ENCODE measurements at places on chromosomes 5 and 9.
A peak's percentile ranks its signal among the peaks of the same experiment; 100 is the strongest.

GRCh38 chr5:61277190-61277589 is 54.9 kb upstream of the ZSWIM6 start:
- H3K4me1 ChIP-seq = peaks cover 28% of the 10 kb centered on the region
- H3K36me3 ChIP-seq = no peaks in the 10 kb centered on the region
- H3K4me3 ChIP-seq = no peak overlapping the region
- H3K27ac ChIP-seq = no peak overlapping the region
- DNase-seq = no peak

DNA sequence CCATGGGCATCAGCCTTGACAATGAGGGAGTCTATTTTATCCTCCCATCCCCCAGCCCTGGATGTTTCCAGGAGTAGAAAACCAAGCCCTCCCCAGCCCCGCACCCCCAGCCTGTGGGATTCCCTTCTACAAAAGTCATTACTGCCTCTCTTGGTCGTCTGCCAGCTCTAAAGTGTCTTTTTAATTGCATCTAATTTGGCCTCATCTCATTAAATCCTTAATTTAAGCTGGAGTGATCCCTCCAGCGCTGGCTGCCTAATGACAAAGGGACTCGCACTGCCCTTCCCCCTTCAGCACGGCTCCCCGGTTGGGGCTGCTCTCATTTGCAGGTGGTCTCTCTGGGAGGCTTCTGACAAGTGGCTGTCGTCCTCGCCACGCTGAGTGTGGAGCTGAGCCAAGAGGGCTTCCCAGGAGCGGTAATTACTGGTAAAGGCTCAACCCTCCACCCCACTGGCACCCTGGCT is 107.9 kb upstream of the ALDH1B1 start:
- H3K27ac ChIP-seq = no peak overlapping the region
- H3K36me3 ChIP-seq = no peaks in the 10 kb centered on the region
- peaks cover 8% of the 10 kb centered on the region for H3K4me1 ChIP-seq
- no peak for DNase-seq

GRCh38 chr5:160930406-160930805 is 78.4 kb upstream of the ATP10B start:
- no peaks in the 10 kb centered on the region for H3K36me3 ChIP-seq
- no peak for DNase-seq
- no peaks in the 10 kb centered on the region for H3K27me3 ChIP-seq

GRCh38 chr5:13524936-13525335 is 419.6 kb downstream of the DNAH5 start:
- H3K36me3 ChIP-seq = no peaks in the 10 kb centered on the region
- no peaks in the 10 kb centered on the region for H3K27me3 ChIP-seq
- no peak overlapping the region for H3K4me3 ChIP-seq
- H3K4me1 ChIP-seq = no peaks in the 10 kb centered on the region
- H3K27ac ChIP-seq = no peak overlapping the region
- DNase-seq = no peak

DNA sequence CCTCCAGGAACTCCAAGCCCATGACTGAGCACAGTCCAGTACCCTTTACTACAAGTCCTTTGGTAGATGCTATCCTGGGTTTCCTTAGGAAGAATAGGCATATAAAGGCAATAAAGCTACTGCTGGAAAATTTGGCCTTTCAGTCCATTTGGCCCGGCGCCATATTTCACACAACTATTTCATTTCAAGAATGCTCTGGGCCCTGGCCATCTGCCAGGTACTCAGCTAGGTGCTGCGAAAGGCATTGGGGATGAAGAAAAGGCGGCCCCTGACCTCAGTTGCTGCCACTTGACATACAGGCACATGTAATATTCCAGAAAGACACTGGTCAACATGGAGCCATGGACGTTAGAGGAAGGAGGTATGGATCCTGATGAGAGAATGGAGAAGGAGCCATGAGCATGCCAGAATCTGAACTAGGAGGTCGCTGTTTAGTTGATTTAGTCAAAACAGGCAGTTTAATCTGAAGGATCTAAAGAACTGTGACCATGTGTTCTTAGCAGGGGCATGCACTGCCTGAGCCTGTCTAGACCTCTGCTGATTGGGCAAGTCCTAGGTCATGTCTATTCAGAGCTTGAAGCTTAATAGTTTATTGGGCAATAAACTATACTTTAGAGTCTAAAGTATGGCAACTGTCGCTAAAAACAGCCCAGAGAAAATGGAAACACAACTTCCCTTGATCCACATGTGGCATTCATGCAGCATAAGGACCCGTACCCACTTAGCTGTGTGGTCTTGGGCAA is 149.3 kb downstream of the MELK start:
- no peak overlapping the region for H3K4me3 ChIP-seq
- H3K27me3 ChIP-seq = peaks cover 8% of the 10 kb centered on the region
- no peaks in the 10 kb centered on the region for H3K36me3 ChIP-seq
- H3K4me1 ChIP-seq = no peaks in the 10 kb centered on the region

DNA sequence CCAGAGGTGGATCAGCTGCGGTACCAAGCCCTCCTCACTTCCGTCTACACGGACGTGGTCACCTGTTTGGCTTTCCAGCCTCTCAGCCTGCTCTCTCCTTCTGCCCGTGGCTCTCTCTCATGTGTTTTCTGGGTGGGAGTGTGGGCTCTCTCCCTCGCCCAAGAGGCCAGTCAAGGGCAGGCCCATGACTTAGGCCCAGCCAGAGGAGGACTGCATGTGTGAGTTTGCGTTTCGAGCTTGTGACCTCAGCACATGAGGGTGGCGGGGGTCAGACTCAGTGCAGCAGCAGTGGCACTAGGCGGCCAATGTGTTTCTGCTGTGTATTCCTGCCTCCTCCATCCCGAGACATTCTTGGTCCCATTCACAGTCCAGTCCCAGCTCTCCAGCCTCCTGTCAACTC is 82.5 kb upstream of the SMIM23 start:
- no peaks in the 10 kb centered on the region for H3K4me1 ChIP-seq
- no peak for DNase-seq
- no peak overlapping the region for H3K27ac ChIP-seq
- H3K4me3 ChIP-seq = no peak overlapping the region
- H3K27me3 ChIP-seq = peaks cover 68% of the 10 kb centered on the region

DNA sequence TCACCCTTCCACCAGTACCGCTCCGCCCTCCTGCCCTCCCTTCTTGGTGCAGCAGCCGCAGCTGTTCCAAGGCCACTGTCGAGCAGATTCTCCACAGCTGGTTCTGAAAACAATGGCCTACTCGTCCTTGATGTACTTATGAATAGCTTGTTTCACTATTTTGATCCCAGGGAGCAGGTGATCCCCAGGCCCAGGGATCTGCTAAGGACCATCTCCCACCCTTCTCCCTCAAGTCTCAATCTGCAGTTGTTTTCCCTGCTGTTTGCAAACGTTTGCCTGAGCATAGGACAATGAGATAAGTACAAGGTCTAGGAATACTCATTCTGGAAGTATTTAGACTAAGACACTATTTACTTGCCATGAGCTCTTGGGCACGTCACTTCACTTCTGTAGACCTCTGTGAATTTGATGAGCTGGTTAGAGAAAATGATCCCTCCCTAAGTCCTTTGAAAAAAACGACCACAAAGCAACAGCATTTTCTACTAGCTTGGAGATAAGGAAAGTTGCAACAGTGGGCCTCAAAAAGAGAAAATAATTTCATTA is 1.8 kb downstream of the LURAP1L start:
- H3K27me3 ChIP-seq = no peaks in the 10 kb centered on the region
- peak overlapping the region; percentile 92 for H3K27ac ChIP-seq
- H3K4me1 ChIP-seq = peaks cover 25% of the 10 kb centered on the region
- peak; percentile 37 for DNase-seq
- H3K36me3 ChIP-seq = no peaks in the 10 kb centered on the region

GRCh38 chr9:99660191-99660636 is 161.5 kb upstream of the NR4A3 start:
- DNase-seq = no peak
- peaks cover 14% of the 10 kb centered on the region for H3K27me3 ChIP-seq
- H3K4me1 ChIP-seq = no peaks in the 10 kb centered on the region

- H3K27ac ChIP-seq = peak overlapping the region; percentile 60
- peak; percentile 55 for DNase-seq
- H3K27me3 ChIP-seq = no peaks in the 10 kb centered on the region
- H3K4me1 ChIP-seq = peaks cover 19% of the 10 kb centered on the region
Measured at GRCh38 chr5:179731791-179732411, 721 bp upstream of the MAML1 start.

- H3K36me3 ChIP-seq = no peaks in the 10 kb centered on the region
- no peaks in the 10 kb centered on the region for H3K4me1 ChIP-seq
- H3K27ac ChIP-seq = no peak overlapping the region
- DNase-seq = no peak
Measured at GRCh38 chr9:20219437-20219836, 402.9 kb downstream of the MLLT3 start.

- no peak for DNase-seq
- H3K4me1 ChIP-seq = no peaks in the 10 kb centered on the region
- H3K36me3 ChIP-seq = no peaks in the 10 kb centered on the region
- H3K27me3 ChIP-seq = no peaks in the 10 kb centered on the region
Measured at GRCh38 chr5:94777056-94777880, 158.8 kb downstream of the SLF1 start.

GRCh38 chr5:116297296-116297814 is 212.5 kb downstream of the COMMD10 start:
- DNase-seq = no peak
- H3K27ac ChIP-seq = no peak overlapping the region
- peaks cover 13% of the 10 kb centered on the region for H3K4me1 ChIP-seq
- no peaks in the 10 kb centered on the region for H3K36me3 ChIP-seq

GRCh38 chr5:138884094-138884493 is 9.0 kb upstream of the LRRTM2 start:
- no peak for DNase-seq
- H3K27me3 ChIP-seq = no peaks in the 10 kb centered on the region
- H3K27ac ChIP-seq = no peak overlapping the region

DNA sequence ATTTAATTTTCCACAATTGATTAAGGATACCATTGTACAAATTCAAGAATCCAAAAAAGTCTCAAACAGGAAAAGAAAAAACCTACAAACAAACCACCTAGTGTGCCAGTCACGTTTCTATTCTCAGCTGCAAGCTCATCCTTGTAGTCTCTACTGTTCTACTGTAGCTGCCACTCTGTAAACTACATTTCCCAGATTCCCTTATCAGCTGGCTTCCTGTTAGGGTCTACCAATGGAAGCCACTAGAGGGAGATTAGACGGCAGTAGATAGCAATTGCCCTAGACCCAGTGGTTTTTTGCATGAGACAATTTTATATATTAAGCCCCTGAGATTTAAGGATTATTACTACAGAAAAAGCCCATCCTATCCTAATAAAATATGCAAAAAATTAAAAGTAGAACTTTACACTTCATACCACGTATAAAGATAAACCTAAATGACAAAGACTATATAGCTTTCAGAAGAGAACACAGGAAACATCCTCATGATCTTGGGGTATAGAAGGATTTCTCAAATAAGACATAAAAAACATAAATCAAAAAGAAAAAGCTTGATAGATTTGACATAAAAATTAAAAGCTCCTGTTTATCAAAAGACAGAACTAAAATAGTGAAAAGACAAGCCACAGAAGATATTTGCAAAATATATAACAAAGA is 37.4 kb downstream of the P4HA2 start:
- H3K36me3 ChIP-seq = 0 out of 2 replicates have a peak, but pooled peaks cover 4% of the 10 kb centered on the region
- no peaks in the 10 kb centered on the region for H3K27me3 ChIP-seq
- H3K4me1 ChIP-seq = no peaks in the 10 kb centered on the region
- H3K4me3 ChIP-seq = no peak overlapping the region
- no peak overlapping the region for H3K27ac ChIP-seq
- peak; percentile 74 for DNase-seq

GRCh38 chr9:122164286-122164685 is 4.6 kb downstream of the MORN5 start:
- DNase-seq = no peak
- no peaks in the 10 kb centered on the region for H3K36me3 ChIP-seq
- H3K27me3 ChIP-seq = no peaks in the 10 kb centered on the region
- no peak overlapping the region for H3K27ac ChIP-seq

DNA sequence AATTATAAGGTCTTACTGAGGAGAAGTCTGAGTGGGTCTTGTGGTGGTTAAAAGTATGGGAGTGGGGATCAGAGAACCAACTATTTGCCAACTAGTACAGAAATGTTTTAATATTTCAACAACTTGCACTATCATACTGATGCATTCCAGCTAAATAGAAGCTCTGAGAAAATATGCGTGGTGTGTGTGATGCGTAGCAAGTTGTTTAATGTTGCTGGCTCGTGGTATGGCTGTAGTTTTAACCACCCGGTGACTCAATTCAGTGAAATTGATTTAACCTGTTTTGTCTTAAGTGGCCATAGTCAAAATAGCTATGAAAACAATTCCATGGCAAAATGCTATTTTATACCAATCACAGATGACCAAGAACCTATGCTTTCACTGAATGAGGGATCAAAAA is 176.5 kb upstream of the SLC24A2 start:
- no peaks in the 10 kb centered on the region for H3K27me3 ChIP-seq
- H3K27ac ChIP-seq = no peak overlapping the region
- no peaks in the 10 kb centered on the region for H3K4me1 ChIP-seq

DNA sequence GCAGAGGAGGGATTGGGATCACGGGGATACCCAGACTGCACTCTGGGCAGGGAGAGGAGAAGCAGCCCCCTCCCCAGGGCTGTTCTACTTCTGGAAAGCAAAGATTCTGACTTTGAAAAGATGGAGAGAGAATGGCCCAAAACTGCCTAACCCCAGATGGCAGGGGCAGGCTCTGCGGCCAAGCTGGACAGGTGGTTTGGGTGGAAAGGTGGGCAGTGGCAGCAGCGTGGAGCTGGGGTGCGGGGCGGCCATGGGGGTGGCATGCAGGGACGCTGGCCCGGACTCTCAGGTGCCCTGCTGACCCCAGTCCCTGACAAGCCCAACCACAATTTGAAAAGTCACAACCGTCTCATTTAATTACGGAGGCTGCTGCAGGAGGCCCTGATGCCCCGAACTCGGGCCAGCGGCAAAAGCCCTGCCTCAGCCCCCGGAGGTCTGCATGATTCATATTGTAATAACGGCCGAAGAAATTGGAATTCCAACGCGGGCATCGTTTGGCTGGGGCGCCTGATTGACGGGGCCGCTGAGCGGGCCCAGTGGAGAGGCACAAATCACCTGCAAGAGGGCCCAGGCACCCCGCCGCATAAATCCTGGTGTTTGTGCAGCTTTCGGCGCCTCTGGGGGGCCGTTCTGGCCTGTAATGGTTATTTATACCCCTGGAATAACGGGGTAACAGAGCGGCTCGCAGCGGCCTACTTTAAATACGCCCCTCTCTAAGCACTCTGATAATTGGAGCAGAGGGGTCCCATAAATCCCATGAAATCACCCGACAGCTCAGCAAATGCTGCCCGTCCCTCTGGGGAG is 41.8 kb upstream of the FCN2 start:
- DNase-seq = no peak
- no peak overlapping the region for H3K4me3 ChIP-seq
- no peak overlapping the region for H3K27ac ChIP-seq
- H3K27me3 ChIP-seq = no peaks in the 10 kb centered on the region

DNA sequence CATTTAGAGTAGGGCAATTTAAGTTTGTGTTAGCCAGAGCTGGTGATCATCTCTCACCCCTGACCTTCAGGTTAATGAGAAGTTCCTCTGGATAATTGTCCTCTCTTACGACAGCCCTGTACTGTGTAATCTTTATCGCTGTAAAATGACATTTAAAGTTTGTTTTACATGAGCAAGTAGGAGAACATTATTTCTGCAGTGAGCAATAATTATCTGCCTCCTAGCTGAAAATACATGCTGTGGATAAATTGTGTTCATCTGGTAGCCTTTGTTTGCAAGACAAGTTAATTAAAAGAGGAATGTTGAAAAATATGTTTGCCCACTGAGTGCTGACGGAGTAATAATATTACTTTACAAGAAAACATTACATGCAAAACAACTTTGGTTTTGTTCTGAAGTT is 1083.8 kb upstream of the NUDT12 start:
- H3K4me3 ChIP-seq = no peak overlapping the region
- H3K36me3 ChIP-seq = no peaks in the 10 kb centered on the region
- no peak for DNase-seq
- H3K27me3 ChIP-seq = no peaks in the 10 kb centered on the region
- no peaks in the 10 kb centered on the region for H3K4me1 ChIP-seq
- no peak overlapping the region for H3K27ac ChIP-seq

Data from PC-3 (cell line).